ENCODE measurements at places on chromosomes 5 and 9. TPM values are rescaled to one million over a fixed set of nuclear protein-coding genes. Genes with fewer than 3 reads are reported as not detected.

The C1QTNF3 gene
- 31.3 TPM for total RNA-seq

The FOXD4 gene
- total RNA-seq, result 0.32 TPM

The CARTPT gene
- not detected for total RNA-seq

The AJM1 gene
- 5.9 TPM for total RNA-seq

The IL4 gene
- not detected for total RNA-seq

The SLC4A9 gene
- total RNA-seq, result not detected

The NFIL3 gene
- 73.7 TPM for total RNA-seq

The GRXCR2 gene
- total RNA-seq, result not detected

The SPATA31A3 gene
- not detected for total RNA-seq

The CTSV gene
- not detected for total RNA-seq

The ANKRD31 gene
- total RNA-seq, result 0.42 TPM

The ZDHHC11B gene
- 14.9 TPM for total RNA-seq

The CD74 gene
- 566 TPM for total RNA-seq

The ARL14EPL gene
- total RNA-seq, result not detected

The TNC gene
- 1,005 TPM for total RNA-seq

The CPEB4 gene
- 102 TPM for total RNA-seq

The CMBL gene
- total RNA-seq, result 11.8 TPM

The PRRT1B gene
- total RNA-seq, result not detected

The VCAN gene
- 453 TPM for total RNA-seq

The ADRB2 gene
- 2.1 TPM for total RNA-seq

The ZNF883 gene
- total RNA-seq, result 2.1 TPM

The PSD2 gene
- total RNA-seq, result 0.14 TPM

The BRIX1 gene
- total RNA-seq, result 20.4 TPM

The SOHLH1 gene
- total RNA-seq, result not detected

The NOXA1 gene
- total RNA-seq, result 2.7 TPM

The CTXN3 gene
- total RNA-seq, result not detected

The RANBP17 gene
- 24.3 TPM for total RNA-seq

The SLC35D2 gene
- total RNA-seq, result 13.2 TPM

The UBQLN1 gene
- 75.6 TPM for total RNA-seq

The CEL gene
- total RNA-seq, result 2.8 TPM

The SIL1 gene
- 42.8 TPM for total RNA-seq

The TMEM171 gene
- total RNA-seq, result 0.14 TPM

The FRRS1L gene
- 2.6 TPM for total RNA-seq

The PGM5 gene
- total RNA-seq, result 235 TPM

The TSSK1B gene
- total RNA-seq, result not detected

The NTNG2 gene
- 5.0 TPM for total RNA-seq

The FKBP15 gene
- 25.5 TPM for total RNA-seq

The GMCL2 gene
- not detected for total RNA-seq
